ENCODE measurements at places on chromosomes 11 and 22. TPM values are rescaled to one million over a fixed set of nuclear protein-coding genes. Genes with fewer than 3 reads are reported as not detected.
A peak's percentile ranks its signal among the peaks of the same experiment; 100 is the strongest.

DNA sequence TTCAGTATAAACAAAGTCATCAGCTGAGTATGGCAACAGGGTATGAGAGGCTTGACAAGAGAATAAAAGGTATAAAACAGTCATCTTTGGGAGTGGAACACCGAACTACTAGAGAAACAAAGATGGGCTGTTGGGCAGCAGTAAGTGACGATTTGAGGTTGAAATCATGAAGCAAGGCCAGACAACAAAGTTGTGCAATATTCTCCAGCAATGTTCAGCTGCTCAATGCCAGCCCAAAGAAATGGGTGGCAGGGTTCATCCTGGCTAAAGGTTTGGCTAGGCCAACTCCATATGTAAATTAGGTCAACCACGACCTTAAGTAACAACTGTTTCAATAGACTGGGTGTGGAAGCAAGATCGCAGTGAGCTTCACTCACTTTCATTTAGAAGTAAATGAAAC is 6.2 kb downstream of the APIP start:
- DNase-seq: no peak

MAPK8IP2 gene
- total RNA-seq: 0.19 TPM

GRCh38 chr11:133153031-133153430 is 379.3 kb downstream of the OPCML start:
- DNase-seq: no peak

- DNase-seq: no peak
Measured at GRCh38 chr11:128391811-128392210, 195.5 kb downstream of the ETS1 start.

- no peak for DNase-seq
Measured at GRCh38 chr22:26535603-26535908, 23.3 kb upstream of the TFIP11 start.

ROM1 gene
- 3.6 TPM for total RNA-seq

DNA sequence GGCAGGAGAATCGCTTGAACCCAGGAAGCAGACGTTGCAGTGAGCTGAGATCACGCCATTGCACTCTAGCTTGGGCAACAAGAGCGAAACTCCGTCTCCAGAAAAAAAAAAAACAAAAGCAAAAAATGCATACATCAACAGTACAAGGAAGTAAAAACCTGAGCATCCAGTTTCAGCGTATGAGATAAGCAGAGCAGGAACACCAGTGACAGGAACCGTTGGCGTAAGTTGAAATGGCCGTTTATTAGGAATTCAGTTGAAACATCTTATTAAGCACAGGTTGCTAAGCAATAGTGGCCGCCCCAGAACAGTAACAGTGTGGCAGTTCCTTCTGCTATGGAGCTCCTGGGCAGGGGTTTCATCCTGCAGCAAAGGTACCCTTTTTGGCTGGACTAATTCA is 4.0 kb upstream of the L3MBTL2 start:
- DNase-seq: no peak

GRCh38 chr22:19110646-19111045 is 11.6 kb downstream of the DGCR2 start:
- DNase-seq: no peak

TEX12 gene
- total RNA-seq: not detected

DNA sequence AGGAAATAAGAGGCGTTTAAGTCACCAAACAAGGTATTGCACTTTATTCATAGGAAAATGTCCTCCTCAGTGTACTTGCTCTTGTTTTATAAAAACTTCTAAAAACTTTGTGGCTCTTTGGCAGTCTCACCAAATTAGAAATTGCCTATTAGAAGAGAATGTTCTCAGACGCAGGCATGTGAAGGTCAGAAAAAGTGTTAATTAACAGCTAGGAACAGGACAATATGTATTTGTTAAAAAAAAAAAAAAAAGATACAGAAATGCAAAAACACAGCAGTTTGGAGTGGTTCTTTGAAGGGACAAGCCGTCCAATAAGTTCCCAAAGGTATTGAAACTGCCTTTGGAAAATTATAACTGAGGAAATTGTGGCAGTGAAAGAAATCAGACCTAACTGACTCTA is 67.9 kb downstream of the SLC25A17 start:
- no peak for DNase-seq

DNA sequence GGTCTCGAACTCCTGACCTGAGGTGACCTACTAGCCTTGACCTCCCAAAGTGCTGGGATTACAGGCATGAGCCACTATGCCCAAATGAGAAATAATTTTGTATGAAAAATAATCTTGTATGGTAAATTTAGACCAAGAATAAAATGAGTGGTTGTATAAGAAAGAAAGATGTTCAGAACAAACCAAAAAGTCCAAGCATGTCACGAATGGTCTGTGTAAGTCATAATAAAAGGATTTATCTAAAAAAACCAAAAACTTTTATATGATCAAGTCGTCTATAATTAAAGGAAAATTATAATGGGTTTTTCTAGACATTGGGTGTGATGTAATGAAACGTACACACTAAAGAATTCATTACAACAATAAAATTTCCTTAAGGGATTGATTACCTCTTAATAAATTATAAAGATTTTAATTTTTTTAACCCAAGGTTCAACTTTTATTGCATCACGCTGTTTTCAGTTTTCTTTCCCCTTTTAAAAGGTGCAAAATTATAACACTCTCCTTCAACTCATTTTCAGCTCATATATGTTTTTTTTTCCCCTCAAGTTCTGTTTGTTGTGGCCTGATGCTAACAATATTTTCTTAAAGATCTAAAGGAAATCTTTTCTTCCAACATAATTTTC is 8.9 kb upstream of the AQP11 start:
- DNase-seq: no peak

NECTIN1 gene
- 1.6 TPM for total RNA-seq

CNGA4 gene
- not detected for total RNA-seq

GRCh38 chr11:5626196-5626595 is 1.4 kb downstream of the TRIM34 start:
- DNase-seq: no peak

GRCh38 chr22:22348127-22348814 is 103.7 kb downstream of the VPREB1 start:
- DNase-seq: no peak

- no peak for DNase-seq
Measured at GRCh38 chr11:88102598-88102934, 72.7 kb downstream of the RAB38 start.

GRCh38 chr22:35971456-35972119 is 57.0 kb downstream of the RBFOX2 start:
- no peak for DNase-seq

DNA sequence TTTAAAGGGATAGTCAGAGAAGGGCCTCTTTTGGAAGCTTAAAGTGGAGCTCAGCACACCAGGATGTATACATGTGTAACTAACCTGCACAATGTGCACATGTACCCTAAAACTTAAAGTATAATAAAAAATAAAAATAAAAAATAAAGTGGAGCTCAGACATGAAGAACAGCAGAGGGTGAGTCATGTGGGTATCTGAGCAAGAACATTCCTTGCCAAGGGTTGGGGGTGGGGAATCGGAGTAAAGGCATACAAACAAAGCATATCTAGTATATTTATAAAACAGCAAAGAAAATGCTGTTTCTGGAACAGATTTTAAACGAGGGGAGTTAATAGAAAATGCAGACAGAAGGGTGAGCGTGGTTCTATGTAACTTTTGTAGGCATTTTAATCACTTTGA is 562.6 kb upstream of the ANO3 start:
- no peak for DNase-seq

DNA sequence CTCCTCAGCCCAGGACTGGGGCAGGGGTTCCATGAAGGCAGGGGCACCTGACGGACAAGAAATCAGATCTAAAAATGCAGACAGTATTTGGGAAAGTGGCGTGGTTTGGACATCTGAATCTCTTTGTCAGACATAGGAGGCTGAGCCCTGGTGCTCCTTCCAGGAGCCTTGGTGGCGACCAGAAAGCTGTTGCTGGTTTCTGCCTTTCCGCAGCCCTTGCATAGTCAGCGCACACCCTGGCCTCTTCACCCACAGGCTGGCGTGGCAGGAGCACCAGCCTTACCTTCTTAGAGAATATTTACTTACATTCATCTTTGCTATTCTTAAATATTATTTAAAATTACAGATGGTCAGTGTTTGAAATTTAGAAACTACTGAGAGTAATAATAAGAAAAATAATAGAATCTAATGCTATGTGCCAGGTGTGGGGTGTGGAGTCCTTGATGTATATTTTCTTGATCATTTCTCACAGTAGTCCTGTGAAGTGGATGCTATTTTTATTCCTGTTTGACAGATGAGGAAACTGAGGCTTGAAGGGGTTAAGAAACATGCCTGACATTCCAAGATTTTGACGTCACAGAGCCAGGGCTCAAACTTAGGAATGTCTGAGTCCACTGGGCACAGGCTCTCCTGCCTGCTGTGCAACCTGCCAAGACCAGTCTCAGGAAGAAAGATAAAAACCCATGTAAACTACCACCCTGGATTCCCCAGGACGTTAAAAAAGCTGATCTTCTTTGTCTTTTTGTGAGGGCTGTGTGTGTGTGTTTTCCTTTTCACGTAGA is 51.6 kb downstream of the TBC1D22A start:
- DNase-seq: no peak

KRTAP5-10 gene
- not detected for total RNA-seq

DNA sequence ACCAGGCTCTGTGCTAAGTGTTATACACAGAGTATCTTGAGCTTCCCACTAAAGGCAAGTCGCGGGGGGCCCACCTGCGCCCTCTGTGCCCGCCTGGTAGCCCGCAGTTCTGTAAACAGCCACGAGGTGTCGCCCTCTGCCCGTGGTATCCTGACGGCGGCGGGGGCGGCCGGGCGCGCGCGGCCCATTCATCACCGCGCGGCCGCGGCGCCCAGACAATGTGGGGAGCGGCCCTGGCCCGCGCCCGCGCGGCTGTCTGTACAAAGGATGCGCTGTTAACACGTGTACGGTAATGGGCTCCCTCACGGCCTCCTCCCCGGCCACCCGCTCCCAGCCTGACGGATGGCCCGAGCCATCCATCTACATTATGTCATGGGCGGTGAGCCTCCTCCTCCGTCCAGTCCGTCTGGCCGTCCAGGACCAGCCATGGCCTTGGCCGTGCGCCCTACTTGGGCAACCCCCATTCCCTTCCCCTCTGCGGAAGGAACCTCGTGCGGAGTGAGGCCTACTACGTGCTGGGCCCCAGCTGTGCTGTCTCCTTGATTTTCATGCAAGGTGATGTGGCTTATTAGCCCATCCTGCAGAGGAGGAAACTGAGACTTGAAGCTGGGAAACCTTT is 99.4 kb downstream of the MIAT start:
- peak; percentile 66 for DNase-seq

- no peak for DNase-seq
Measured at GRCh38 chr11:99069856-99070444, 49.2 kb downstream of the CNTN5 start.

DNA sequence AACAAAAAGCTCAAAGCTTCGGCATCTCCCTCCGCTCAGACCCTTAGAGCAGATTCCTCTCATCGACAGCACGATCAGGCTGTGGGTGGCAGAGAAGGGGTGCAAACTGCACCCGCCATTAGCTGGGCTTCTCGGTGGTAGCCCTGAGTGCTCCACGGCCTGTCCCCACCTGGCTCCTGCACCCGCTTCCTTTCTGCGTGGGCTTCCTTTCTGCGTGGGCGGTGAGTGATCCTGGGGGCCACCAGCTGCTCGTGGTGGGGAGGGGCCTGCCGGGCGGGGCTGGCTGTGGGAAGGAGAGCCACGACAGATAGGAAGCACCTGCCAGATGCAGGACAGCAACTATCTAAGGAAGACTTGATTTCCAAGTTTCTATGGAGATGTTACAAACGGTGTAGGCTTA is 55.0 kb downstream of the BRD1 start:
- peak; percentile 11 for DNase-seq

KRTAP5-9 gene
- total RNA-seq: not detected

DNA sequence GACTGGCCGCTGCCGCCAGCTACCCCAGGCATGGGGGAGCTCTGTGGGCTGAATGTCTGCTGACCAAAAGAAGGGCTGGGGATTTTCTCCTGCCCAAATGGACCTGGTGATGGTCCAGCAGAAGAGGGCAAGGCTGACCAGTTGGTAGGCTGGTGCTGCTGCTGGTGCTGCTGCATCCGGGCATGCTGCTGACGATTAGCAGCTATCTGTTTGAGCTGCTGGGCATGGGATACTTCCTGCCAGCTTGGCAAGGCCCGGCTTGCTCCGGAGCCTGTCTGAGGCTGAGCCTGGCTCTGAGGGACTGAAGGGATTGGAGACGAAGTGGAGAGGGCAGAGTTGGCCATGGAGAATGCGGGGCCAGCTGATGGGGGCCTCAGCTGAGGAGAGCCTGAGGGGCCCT is 168.6 kb upstream of the MTMR2 start:
- no peak for DNase-seq

GRCh38 chr11:797296-798092 is 587 bp downstream of the SLC25A22 start:
- peak; percentile 73 for DNase-seq

KCTD14 gene
- total RNA-seq: not detected

GRCh38 chr11:104895634-104896033 is 2.6 kb downstream of the CASP12 start:
- DNase-seq: no peak

DNA sequence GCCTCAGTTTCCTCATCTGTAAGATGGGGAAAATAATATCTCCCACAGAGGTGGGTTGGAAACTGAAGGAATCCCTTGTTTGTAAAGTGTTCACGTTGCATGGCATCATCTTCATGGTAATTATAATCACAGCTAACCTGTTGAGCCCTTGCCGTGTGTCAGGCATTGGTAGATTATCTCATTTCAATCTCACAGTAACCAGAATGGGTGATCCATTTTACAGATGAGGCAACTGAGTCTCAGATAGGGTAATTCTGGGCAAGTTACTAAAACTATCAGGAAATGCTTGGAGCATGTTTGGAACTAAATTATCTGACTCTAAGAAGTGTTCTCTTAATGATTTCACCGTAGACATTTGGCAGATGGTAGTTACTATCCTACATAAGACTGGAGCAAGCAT is 109.4 kb downstream of the NAV2 start:
- no peak for DNase-seq

SYCE3 gene
- total RNA-seq: not detected

DNA sequence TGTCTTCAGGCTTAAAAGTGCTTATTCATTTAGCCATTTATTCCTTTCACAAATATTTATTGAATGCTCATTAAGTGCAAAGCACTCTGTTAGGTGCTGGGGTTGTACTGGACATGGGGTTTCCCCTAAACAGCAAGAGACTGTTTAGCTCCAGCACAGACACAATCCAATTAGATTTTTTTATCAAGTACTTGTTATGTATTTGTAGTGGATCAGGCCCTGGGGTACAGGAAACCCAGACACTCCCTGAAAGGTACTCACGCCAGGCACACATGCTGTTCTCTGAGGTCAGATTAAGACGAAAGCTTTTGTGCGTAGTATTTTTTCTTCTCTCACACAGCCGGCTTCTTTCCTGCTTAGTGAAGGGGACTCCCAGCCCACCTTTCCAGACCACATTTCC is 218.1 kb upstream of the PLET1 start:
- DNase-seq: no peak

- DNase-seq: no peak
Measured at GRCh38 chr11:119338965-119339588, 1.6 kb downstream of the C1QTNF5 start.
